ENCODE measurements at places on chromosomes 3 and 15.

GRCh38 chr15:60471314-60471713 lies 7.6 kb downstream of the ICE2 start:
- no peak for DNase-seq

DNA sequence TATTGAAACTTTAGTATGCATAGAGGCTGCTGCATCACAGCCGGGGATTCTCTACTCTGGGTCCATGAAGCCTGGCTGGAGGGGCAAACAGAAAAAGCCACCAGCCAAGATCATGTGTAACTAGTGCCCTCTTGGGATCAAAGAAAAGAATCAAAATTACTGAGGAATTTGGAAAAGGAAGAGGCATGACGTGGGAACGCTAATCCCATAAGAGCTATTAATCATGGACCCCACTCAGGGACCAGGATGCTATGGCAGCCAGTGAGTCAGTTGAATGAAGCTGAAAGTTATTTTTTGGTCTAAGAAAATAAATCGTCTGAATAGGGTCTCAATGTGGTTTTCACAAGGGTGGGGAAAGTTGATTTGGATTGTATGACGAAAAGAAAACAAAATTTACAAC lies 1165.1 kb downstream of the ROBO2 start:
- no peak for DNase-seq

DNA sequence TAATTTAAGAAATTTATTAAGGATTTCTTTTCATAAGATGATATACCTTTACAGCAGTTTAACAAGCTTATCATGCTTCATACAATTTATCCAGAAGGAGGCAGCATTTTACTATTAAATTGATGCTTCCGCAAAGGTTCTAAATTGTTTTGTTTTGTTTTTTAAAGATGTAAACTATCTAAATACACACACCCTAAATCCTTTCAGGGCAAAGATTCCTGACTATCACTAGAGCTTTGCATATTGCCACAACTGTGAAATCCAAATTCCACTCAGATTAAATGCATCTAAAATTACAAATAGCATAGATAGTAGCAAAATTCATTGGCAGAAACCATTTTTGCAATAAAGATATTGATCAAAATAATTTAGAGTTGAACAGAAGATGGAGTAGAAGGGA lies 44.5 kb upstream of the CCNL1 start:
- no peak for DNase-seq

- DNase-seq: peak; percentile 47
Measured at GRCh38 chr3:32374788-32375595, 16.7 kb upstream of the CMTM7 start.

DNA sequence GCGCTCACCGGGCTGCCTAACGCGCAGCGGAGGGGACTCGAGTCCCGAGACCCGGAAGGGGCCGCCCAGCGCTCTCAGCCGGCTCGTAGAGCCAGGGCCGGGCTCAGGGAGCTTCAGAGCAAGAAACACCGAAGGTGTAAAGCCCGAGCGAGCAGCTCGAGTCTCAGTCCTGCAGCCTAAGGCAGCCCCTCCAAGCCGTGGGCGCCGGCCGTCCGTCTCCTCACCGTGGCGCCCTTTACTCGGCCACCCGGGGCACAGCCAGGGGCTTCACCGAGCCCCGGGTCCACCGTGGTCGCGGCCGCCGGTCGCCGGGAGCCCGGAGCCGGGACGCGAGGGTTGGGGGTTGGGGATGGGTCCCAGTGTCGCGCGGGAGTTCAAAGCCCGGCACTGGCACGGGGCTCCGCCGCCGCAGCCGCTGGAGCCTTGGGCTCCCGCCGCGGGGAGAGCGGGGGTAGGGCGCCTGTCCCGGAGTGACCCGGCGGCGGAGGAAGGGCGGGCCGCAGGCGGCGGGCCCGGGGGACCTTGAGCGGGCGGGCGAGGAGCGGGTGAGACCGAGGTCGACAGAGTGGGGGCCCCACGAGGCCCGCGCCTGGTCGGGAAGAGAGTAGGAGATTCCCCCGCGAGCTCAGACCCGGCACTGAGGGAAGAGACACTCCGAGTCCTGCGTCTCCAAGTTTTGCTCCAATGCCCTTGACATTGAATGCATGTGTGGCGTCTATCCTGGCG lies 26.9 kb upstream of the THRB start:
- DNase-seq: peak; percentile 20

DNA sequence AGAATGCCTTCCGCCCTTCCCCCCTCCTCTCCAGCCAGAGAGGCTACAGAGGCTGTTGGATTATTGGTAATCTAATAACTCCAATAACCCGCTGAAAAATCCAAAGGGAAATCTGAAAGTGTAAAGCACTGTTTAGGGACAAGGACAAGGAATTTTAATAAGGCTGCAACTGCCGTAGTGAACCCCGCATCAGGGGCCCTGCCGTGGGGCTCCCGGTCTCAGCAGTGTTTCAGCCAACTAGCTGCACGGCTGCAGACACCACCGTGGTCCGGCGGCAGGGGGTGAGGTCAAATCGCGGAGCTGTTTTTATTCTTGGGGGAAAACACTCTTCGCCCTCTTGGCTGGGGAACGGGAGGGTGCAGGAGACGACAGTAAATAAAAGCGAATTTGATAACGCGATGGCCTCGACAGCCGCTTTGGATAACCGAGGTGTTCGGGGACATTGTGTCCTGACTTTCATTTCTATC lies 6.1 kb downstream of the BCL6 start:
- DNase-seq: no peak

- DNase-seq: no peak
Measured at GRCh38 chr3:157913741-157914150, 192.5 kb downstream of the SHOX2 start.

GRCh38 chr3:40108643-40109042 lies 200.9 kb upstream of the EIF1B start:
- no peak for DNase-seq

GRCh38 chr3:38453075-38453912 lies at the start of gene ACVR2B:
Gene ACVR2B, plus strand, starts transcription at chr3:38453890. Its CDS starts 433 bp downstream, at chr3:38454323.
- DNase-seq: peak; percentile 70

GRCh38 chr15:62857411-62857853 lies 185.1 kb upstream of the TPM1 start:
- no peak for DNase-seq

DNA sequence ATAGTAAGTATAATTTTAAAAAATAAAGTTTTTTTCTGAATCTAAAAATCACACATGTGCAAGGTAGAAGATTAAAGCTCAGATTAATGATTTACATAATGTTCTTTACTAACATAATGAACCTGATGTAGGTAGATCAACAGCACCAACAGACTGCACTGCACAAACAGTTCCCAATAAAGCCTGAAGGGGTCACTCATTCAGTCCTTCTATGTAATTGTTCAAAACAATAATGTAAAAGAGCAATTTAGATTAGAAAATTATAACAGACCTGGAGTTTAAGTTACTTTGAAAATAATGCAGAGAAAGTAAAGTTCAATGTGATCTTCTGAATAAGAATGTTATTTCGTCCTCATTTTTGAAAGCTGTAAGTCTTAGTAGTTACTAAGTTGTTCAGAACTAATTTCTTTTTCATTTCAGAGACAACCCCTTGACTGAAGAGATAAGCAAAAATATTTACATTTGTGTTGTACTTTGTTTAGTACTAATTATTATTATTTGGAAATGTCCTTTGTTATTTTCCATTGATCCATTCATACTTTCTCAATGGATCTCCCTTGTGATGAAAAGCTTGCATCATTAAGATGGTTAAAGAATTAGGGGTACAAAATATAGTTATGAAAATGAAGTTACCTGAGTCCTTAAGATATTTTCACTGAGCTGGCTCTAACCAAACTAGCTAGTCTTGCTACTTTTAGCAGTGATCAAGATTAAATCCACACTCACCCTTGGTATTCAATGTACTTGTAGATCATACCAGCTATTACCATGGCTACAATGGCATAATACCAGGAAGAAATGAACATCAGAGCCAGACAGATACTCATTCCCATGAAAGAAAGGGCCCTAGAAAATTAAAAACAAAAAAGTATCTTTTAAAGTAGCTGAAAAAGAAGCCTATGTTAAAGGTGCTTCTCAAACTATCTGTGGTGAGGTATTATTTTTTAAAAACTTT lies 16.8 kb downstream of the EMC4 start:
- peak; percentile 7 for DNase-seq

DNA sequence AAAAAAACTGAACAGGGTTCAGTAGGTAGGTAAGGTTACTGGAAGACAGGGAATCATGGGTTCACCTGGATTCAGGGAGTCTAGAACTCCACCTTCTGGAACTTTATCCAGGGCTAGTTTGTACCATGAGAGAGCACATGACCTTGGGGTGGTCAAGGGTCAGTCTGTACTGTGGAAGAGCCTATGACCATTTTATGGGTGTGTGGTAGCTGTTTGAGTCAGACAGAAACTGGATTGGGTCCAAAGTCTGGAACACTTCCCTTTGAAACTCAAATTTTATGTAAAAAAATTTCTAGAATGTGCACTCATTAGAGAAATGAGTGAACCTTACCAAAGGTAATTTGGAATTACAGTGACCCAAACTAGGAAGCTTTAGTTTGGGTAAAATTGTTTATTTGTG lies 486.0 kb upstream of the AGTR1 start:
- no peak for DNase-seq

DNA sequence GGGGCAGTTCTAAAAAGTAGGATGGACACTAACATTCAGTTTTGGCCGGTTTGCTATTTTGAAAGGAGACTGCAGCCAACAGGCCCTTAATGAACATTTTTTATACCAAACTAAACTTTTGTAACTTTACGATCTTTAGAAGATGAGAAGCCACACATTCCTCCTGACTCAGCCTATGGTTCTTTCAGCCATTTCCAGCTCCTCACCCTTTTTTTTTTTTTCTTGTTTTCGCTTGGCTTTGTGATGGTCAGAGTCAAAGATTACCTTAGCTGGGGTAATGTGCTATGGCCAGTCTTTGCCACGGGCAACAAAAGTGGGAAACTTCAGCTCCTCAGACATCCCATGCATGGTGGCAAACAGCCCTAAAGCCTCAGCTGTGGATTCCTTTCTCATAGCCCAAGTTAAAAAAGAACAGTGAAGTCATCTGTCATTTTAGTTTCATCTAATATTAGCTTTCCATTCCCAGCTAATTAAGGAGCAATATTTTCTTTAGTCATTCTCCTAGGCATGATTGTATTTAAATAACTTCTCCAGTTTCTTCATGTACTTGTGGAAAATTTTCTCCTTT lies 368.7 kb downstream of the MFSD1 start:
- no peak for DNase-seq

GRCh38 chr3:68757157-68757556 lies 175.2 kb downstream of the TAFA4 start:
- no peak for DNase-seq

DNA sequence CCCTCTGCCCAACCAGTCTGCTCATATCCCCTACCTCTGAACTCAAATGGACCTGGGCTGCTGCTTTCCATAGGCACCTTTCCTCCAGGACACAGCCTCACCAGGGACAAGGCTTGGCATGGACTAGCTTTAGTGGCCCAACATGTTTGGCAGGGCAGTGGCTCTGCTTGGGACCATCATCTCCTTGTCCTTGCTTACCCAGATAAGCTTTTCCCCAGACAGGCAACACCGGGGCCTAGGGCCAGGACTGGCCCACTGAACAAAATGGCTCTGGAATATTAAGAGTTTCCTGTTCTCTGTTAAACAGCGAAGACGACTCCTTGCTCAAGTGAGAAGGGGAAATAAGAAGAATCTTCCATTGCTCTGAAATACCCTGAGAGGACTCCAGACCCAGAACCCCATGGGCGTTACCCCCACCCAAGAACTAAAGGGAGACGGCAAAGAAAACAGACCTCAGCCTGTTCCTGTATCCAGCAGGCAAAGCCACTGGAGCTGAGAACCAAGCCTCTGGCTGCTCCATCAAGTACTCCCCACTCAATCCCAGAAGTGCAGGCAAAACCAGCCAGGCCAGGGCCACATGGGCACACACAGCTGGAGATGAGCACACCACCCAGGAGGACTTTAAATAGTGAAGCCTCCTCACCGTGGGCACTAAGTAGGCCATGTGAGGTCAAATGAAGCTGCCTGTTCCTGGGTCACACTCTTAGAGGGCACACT lies 45.5 kb downstream of the CTNNB1 start:
- no peak for DNase-seq

GRCh38 chr3:58150130-58150809 lies 60.5 kb downstream of the DNASE1L3 start:
- DNase-seq: no peak

DNA sequence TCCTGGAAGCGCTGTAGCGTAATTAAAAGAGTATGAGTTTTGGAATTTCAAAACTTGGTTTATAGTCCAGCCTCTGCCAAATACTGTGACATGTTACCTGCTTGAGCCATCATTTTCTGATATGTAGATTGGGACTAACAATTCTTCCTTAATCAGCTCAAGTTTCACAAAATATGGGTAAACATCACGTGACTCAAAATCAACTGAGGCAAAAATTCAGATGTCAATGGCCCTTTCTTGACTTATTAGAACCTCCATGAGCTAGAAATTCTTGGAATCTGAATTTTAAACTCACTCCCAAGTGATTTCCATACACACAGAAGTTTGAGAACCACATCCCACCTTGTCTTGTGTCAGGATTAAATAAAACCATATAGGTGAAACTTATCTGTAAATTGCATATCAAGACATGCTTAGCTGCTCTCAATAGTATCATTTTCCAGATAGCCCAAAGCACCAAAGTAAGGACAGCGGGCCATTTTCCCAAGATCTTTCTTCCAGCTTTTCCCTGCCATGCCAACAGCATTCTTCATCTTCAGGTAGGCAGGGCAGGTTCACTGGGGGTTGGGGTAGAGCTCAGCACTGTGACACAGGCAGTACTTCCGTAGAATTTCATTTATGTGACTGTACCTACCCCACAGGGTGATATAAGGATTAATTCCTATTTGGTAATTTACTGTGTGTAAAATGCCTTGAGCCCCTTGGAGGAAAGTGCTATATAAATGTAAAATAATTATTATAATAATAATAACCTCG lies 379.0 kb downstream of the TIGIT start:
- DNase-seq: no peak

DNA sequence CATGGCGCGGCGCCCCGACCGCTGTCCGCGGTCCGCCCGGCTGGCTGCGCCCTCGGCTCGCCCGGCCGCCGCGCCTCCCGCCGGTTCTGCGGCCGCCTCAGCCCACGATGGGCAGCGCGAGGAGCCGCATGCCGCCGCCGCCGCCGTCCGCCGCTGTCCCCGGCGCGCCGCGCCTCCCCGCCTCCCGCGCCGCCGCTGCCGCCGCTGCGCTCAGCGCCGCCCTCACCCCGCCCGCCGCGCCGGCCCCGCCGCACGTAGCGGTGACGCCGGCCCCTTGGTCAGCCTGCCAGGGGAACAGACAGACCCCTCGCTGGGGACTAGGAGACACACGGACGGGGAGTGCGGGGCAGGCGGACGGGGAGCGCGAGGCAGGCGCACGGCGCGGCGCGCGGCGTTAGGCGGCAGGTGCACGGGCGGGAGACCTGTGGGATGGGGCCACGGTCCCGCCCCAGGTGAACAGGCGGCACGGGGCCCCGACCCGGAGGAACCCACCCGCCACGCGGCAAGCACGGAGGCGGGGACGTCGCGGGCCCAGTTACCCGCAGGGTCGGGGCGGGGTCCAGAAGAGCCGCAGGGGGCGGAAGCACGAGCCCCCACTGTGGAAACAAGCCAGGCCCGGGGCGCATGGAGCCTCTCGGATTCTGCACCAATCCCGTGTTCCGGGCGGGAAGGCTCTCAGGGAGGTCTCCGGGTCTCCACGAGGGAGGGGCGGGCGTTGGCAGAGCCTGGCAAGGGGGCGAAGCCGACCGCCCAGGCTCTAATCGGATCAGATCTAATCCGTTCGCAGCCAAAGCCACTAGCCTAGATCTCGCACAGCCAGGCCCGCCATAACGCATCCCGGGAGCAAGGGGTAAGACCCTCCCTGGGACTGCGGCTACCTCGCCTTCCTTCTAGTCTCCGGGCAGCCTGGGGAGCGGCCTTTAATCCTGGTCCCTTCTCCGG lies at the start of gene CSPG5:
Gene CSPG5 (minus strand): TSS at position 175 of the 942 bp plus-strand sequence. CDS start 172 bp downstream, at position 3.
- DNase-seq: no peak

Data from CD4-positive, alpha-beta T cell treated with Interferon gamma for 1 hour (primary cell).